Activated naive CD8-positive, alpha-beta T cell treated with anti-CD3 and anti-CD28 coated beads, Interleukin-2, amount 10 ng/mL, durations not matched to agents 7 days and 5 days (primary cell): ENCODE measurements at places on chromosomes 11 and 22. TPM values are rescaled to one million over a fixed set of nuclear protein-coding genes. Genes with fewer than 3 reads are reported as not detected.

The LGALS12 gene
- total RNA-seq: not detected

The RTN3 gene
- total RNA-seq: 50.8 TPM

The BEST1 gene
- 0.20 TPM for total RNA-seq

The GRIA4 gene
- not detected for total RNA-seq

The OR51B5 gene
- not detected for total RNA-seq

The BBOX1 gene
- not detected for total RNA-seq

The TMPRSS5 gene
- 0.43 TPM for total RNA-seq

The CASP1 gene
- total RNA-seq: 98.6 TPM

The FJX1 gene
- not detected for total RNA-seq

The PDGFD gene
- total RNA-seq: 1.3 TPM

The MMP12 gene
- not detected for total RNA-seq

The RFPL2 gene
- not detected for total RNA-seq

DNA sequence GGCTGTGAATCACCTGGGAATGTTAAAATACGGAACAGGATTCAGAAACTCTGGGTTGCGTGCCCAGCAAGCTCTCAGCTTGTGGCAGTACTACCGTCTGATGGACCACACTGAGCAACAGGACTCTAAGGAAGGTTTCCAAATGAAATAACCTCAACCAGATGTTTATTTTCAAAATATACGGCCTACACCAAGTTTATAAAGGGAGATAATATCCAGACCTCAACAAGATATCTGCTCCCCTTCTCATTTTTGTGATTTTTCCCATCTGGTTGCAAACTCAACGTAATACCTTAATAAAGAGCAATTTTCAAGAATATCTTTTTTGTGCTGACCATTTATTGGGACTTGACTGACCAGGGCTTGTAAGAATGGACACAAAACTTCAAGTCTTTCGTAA is 49.4 kb downstream of the SLC25A17 start:
- DNase-seq: no peak

GRCh38 chr11:72535194-72535547 is 100.8 kb upstream of the CLPB start:
- no peak for DNase-seq

GRCh38 chr22:20113551-20114310 is 2.2 kb upstream of the RANBP1 start:
- DNase-seq: no peak

DNA sequence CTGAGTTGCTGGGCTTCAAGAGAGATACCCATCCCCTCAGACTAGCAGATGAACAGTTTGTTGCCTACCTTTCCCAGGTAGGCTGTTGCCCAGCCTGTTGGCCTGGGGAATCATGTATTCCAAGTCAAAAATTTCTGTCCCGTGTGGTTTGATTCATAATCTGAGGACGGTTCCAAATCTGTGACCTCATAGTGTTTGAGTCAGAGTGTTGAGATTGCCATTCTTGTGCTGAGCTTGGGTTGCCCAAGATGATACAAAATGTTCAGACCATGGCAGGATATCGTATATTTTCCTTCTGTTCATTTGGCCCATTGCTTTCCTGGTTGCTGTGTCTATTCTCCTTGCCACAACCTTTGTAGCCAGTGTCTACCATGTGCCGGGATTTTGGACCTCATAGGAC is 64.3 kb downstream of the CYB5R2 start:
- DNase-seq: no peak

DNA sequence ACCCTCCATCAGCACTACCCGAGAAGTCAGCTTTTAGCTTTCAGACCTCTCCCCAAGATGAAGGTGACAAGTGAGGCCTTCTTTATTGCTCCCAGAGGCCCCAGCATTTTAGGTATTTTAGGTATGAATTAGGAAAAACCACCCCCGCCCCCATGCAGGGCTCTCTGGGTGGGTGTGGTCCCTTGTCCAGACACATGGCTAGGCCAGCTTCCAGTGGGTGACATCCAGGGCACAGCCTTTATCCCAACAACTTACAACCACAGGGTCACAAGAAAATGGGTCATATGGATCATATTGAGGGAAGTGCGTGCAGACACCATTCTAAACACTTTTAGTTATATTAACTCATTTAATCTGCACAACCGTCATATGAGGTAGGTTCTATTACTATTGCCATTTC is 42.1 kb downstream of the RIBC2 start:
- no peak for DNase-seq

DNA sequence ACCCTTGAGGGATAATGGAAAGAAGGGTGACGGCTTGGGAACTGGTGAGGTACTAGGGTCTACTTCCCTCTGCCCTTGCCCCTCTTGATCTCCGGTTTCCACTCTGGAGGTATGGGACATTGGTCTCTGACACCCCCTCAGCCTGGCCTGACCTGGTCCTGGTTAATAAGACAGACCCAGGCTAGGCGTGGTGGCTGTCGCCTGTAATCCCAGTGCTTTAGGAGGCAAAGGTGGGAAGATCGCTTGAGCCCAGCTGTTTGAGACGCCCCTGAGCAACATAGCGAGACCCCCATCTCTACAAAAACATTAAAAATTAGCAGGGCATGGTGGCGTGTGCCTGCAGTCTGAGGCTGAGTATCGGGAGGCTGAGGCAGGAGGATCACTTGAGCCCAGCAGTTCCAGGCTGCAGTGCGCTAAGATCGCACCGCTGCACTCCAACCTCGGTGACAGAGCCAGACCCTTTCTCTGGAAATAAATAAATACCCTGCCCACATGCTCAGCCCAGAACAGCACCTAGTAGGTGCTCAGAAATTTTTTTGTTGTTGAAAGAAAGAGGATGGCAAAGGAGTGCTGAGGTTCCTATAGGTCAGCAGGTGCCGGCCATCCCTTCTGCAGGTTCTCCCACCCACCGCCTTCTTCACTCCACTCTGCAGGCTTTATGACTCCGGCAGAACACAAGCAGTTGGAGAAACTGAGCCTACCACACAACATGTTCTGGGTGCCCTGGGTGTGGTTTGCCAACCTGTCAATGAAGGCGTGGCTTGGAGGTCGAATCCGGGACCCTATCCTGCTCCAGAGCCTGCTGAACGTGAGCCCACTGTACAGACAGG is 6.3 kb downstream of the BEST1 start:
- no peak for DNase-seq

DNA sequence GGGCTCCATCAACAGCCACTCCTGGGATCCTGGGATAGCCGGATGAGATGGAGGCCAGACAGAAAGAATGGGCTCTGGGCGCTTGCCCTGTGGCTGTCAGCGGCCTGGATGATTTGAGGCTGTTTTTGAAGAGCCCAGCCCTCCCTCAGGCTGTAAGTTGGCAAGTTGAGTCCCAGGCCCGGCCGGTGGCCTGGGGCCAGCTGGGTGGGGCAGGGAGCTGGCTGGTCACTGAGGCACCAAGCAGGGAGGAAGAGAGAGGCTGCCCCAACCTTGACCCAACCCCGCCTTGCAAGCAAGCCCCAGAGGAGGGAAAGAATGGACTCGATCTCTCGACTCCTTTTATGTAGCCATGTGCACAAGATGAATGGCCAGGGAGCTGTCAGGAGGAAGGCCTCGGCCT is 34.9 kb downstream of the RIBC2 start:
- DNase-seq: no peak

DNA sequence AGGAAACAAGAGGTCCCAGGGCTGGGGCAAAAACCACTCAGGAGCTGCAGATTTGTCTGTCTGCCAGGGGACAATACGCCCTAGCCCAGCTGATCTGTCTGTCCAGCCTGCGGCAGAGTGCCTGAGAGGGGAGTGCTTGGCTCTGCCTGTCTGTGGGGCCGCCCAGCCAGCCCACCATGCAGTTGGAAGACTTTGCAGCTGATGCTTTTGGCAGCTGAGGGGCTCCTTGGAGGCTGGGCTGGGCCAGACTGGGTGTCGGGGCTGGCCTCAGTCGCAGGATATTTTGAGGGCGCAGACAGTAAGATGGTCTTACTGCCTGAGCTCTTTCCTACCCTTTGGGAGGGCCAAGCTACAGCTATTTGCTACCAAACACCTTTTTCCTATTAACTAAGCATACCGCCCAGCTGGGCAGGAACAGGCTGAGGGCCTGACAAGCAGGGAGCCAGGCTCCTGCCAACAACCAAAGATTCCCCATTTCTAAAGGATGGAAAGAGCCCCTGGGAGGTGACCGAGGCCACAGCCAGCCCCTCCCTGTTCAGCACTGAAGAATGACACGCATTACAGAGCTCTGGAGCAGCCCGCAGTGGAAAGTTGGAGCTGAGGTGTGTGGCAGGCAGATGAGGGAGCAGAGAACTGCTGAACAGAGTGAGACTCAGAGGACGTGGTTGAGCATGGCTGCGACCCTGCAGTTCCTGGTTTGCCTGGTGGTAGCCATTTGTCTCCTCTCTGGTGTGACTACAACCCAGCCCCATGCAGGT is at the start of gene FAM180B:
Gene FAM180B, plus strand, starts transcription at position 581 of the 758 bp plus-strand sequence. Its CDS starts 91 bp downstream, at position 672.
- DNase-seq: no peak

DNA sequence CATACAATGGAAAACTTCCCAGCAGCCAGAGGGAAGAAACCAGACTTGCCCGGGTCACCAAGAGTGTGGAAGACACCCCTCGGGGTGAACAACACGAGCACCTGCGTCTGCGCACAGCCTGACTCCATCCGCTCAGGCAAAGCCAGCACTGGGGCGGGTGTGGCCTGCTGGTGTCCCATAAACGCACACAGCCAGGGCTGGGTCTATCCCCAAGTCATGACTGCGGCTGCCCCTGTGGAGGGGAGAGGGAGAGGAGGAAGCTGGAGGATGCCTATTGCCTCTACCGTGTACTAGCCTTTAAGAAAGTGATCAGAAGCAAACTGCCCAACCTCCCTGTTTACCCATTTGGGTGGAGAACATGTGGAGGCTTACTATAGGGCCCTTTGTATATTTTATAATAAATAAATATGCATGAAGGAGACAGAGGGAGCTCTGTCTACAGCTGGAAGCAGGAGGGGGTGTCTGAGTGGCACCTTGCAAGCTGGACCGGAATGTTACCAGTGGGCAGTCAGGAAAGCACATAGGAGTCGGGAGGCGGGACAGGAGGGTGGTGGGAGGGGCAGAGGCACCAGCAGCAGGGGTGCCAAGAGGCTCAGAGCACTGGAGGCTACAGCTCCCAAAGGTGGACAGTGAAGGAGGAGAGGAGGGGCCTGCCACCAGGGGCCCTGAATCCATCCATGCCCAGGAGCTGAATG is 79.6 kb downstream of the PHF21B start:
- no peak for DNase-seq

- no peak for DNase-seq
Measured at GRCh38 chr11:78615724-78616123, 41.1 kb upstream of the NARS2 start.

- DNase-seq: peak; percentile 3
Measured at GRCh38 chr22:39214383-39215069, 30.3 kb downstream of the PDGFB start.

- no peak for DNase-seq
Measured at GRCh38 chr22:30566125-30566524, 8.3 kb downstream of the GAL3ST1 start.

DNA sequence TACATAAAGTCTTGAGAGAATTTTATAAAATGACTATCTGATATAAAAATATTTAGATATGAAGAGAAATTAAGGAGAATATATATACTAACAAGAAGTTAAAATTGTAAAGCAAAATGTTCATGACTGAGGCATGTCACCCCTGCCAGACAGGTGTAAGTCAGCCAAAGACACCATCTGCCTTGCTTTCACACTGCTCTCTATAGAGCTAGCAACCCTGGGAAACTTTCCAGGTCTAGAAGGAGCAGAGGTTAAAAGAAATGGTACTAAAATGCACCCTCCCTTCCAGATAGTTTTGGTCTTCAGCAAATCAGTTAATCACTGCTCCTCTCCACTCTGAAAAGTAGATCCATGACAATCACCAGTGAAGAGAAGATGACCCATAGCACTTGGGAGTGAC is 16.5 kb downstream of the PPP2R1B start:
- DNase-seq: no peak

- no peak for DNase-seq
Measured at GRCh38 chr11:88619071-88619425, 281.5 kb upstream of the CTSC start.

- no peak for DNase-seq
Measured at GRCh38 chr11:126594921-126595367, 239.5 kb downstream of the ST3GAL4 start.

- DNase-seq: no peak
Measured at GRCh38 chr11:65685981-65686380, 23.3 kb upstream of the RELA start.

DNA sequence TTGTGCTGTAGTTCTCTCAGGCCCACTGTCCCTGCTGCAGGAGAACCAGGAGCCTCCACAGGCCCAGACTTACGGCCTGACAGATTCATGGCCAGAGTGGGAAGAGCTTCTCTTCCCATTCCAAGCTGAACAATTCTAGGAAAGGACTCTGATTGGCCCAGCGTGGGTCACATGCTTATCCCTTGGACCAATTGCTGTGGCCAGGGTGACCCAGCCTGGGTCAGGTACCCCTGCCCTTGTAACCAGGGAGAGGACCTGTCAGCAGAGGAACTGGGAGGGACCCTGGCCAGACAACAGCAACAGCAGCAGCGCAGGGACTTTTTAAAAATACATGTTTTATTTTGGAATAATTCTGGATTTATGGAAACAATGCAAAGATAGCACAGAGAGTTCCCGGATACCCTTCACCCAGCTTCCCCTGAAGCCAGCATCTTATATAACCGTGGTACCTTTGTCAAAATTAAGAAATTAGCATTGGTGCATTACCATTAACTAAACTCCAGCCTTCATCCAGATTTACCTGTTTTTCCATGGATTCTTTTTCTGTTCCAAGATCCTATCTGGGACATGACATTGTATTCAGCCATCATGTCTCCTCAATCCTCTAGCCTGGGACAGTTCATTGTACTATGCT is 8.8 kb upstream of the ELFN2 start:
- no peak for DNase-seq

DNA sequence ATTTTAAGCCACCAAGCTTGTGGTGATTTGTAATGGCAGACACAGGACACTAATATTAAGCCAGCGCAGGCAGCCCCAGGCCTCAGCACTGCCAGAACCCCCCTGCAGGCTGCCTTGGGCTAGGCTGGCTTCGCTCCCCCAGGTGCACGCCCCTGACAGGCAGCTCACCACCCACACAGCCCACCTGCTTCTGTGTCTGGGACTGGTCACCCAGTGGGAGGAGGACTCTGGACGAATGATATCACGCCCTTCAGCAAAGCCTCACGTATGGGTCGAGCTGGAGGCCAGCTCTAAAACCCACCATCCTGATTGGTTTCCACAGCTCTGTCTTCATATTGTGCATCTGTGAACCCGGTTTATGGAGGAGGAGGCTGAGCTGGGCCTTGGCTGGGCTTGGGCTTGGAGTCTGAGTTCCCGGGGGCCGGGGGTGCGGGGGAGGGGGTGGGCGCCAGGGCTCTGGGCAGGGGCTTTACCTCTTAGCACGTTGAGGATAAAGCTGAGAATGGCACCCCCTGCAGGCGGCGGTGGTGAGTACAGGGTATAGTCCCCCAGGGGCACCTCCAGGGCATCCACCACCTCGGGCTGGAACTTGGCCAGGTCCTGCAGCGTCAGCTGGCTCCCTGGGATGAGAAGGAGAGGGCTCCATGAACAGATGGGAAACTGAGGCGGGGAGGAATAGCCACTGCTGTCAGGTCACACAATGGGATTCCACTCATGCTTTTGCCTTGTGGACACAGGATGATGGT is 13.8 kb downstream of the GGT5 start:
- peak; percentile 77 for DNase-seq

- no peak for DNase-seq
Measured at GRCh38 chr11:70210051-70210501, 7.0 kb downstream of the FADD start.

- no peak for DNase-seq
Measured at GRCh38 chr11:32092581-32093170, 1.8 kb downstream of the RCN1 start.

- DNase-seq: no peak
Measured at GRCh38 chr11:121249039-121249663, 43.4 kb upstream of the SC5D start.

GRCh38 chr11:72962084-72962483 is 147.9 kb downstream of the ATG16L2 start:
- DNase-seq: no peak
